ENCODE measurements at places on chromosomes 13 and 19.

DNA sequence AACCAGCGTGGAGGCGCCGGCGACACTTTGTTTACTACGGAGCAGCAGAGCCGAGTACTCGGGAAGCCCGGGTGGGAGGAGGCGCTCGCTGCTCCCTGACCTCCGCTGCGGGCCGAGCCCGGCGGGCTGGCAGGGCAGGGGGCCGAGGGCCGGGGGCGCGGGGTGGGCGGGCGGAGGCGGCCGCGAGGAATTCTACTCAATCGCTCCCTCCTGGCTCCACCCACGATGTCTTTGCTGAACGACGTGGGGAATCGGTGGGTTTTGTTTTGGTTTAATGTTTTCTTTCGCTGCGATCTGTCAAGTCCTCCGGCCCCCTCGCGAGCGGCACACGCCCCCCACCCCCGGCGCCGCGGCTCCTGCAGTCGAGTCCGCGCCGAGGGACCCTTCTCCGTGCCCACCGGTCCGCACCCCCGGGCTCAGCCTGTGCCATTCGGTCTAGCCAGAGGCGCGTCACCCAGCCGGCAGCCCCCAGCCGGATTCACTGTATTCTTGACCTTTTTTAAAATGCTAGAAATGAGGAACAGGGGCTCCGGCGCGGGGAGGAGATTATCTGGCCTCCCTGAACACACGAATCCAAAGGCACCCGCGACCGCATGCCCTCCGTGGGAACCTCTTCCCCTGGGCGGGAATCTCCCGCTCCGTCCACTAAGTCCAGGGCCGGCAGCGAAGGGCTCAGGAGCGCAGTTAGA lies 636 bp upstream of the FOXO1 start:
- DNase-seq: no peak

DNA sequence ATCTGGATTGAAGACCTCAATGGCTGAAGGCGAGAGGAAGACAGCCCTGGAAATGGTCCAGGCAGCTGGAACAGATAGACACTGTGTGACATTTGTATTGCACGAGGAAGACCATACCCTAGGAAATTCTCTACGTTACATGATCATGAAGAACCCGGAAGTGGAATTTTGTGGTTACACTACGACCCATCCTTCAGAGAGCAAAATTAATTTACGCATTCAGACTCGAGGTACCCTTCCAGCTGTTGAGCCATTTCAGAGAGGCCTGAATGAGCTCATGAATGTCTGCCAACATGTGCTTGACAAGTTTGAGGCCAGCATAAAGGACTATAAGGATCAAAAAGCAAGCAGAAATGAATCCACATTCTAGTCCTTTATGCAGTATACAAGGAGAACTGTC lies 1.2 kb downstream of the POLR1D start:
- no peak for DNase-seq

DNA sequence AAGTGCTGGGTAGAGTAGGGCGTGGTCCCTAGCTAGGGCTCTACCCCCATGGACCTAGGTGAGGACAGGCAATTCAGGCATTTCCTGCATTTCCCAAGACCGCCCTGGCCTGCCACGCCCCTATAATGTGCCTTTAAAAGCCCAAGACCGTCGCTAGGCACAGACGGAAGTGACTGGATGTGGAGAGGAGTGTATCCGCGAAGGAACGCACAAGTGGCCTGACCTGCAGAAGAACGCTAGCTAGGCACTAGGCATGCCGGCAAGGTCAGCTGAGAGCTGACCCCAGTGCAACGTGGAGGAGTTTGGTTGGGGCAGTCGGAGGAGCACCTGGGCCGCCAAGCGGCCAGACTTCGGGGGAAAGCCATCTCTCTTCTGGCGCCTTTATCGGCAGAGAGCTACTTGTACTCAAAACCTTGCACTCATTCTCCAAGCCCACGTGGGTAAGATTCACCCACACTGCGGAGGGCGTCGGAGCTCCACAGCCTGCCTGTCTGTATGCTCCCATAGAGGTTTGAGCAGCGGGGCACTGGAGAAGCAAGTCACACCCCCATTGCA lies 370.0 kb downstream of the FGF9 start:
- DNase-seq: no peak

DNA sequence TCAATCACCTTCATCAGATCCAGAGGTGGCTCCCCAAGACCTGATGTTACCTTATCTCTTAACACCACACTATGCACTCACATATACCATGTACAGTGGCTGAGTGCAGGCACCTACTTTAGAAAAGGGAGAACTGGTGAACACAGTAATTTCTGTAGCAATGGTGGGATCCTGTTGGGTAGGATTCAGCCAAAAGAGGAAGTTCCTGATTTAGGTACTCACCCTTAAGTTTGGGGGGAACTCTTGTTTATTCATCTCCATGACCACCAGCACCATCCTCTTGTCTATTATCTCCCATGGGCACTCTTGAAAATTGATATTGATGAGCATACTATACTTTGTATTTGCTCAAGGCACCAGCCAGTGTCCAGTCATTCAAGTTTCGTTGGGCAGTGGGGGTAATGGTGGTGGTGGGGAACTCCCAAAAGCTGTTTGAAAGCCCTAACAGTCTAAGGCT lies 324.4 kb downstream of the LMO7 start:
- DNase-seq: no peak

GRCh38 chr13:73304442-73304841 lies 245.6 kb downstream of the KLF5 start:
- DNase-seq: no peak

GRCh38 chr19:52171321-52172169 lies at the start of gene ZNF836:
TSS of gene ZNF836 (minus strand) at chr19:52171621. CDS start at chr19:52168072, 3,549 bp downstream.
- no peak for DNase-seq

DNA sequence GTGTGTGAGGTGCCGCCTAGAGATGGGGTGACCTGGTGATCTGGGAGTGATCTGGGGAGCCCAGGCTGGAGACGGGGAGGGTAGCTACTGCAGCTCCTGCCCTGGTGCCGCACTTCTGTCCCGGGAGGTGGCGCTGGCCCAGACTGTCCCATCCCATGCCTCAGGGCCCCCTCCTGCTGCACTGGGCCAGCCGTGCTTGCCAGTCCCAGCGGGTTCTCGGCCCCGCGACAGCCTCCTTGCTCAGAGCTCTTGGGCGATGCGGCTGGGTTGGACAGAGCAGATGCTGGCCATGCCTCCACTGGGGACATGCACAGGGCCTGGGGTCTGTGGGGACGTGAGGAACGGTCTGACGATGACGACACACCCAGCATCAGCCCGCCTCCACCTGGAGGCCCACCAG lies 2.5 kb downstream of the RAX2 start:
- no peak for DNase-seq

- DNase-seq: no peak
These were observed 11.6 kb downstream of the ARRDC5 start for GRCh38 chr19:4891066-4891465.

DNA sequence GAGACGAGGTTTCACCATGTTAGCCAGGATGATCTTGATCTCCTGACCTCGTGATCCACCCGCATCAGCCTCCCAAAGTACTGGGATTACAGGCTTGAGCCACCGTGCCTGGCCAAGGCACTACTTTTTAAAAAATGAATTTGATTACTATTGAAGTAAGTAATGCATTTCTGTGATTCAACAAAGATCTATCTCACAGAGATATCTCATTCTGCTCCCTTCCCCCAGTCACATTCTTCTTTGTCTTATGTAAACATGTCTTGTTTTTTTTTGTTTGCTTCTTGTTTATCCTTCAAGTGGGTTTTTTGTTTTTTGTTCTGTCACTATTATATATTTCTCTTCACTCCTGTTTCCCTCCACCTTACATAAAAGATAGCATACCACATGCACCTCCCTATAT lies 6.6 kb downstream of the ZNF146 start:
- DNase-seq: no peak

DNA sequence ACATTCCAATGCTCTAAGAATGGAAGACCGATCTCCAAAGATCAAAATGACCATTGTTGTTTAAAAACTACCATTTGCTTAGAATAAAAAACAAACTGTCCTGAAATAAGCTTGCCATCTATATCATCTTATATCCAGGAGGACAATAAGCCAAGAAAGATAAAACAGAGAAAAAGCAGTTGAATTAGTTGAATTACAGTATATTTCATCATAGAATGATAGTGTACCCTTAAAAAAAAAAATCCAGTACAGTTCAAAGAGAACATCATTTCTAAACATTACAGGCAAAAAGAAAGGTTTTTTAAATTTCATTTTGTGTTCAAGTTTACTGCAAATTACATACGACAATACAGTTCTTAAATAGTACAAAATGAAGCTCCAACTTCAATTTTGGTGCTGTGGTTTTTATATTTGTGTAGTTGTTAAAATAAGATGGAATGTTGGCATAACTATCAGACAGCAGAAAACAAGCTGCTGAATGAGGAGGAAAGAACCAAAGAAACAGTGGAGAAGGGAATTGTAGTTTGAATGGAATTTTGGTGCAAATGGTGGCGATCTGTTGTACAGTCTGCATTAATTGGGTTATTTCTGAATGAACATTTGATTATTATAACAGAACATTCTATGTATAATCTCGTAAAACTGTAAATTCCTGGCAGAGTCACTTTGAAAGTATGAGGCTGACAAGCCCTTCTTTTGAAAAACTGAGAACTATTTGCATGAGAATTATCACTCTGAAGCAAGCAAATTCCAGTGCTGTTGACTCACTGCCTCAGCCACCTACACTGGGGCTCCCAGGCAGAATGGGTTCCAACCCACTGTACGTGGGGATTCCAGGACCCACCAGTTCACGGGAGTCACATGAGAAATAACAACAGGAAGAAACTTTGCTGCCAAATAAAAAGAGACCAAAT lies 37.7 kb downstream of the LHFPL6 start:
- peak; percentile 86 for DNase-seq

DNA sequence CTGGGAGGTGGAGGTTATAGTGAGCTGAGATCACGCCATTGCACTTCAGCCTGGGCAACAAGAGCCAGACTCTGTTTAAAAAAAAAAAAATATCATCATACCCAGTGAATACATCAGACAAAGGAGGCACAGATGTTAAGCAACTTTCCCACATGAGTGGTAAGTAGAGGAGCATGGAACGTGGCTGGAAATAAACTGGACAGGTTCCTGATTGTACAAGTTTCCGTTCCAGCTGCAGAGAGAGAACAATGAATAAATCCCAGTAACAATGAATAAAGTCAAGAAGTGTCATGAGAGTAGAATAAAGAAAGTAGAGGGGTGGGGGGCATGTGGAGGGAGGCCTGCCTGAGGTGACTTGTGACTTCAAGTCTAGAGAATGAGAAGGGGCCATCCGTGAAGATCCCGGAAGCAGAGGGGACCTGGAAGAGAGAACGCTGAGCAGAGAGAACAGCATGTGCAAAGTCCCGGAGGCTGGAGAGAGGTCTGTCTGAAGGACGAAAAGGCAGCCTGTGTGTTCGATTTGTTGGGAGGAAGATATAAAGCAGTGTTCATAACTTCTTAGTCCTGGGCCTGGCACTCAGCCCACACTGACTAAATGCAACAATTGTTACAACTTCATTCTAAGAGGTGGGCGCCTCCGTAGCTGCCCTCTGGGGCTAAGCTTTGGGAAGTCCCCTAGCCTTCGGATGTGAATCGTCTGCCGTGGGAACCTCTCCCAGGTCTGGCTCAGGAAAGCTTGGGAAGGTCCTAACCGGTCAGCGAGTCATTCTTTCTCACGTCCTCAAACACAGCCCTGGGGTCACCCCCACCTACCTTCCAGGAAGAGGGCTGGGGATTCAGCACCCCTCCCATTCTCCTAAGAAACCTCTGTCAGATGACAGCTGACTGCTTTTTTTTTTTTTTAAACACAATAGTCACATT lies 15.3 kb upstream of the ARHGEF18 start:
- DNase-seq: no peak

DNA sequence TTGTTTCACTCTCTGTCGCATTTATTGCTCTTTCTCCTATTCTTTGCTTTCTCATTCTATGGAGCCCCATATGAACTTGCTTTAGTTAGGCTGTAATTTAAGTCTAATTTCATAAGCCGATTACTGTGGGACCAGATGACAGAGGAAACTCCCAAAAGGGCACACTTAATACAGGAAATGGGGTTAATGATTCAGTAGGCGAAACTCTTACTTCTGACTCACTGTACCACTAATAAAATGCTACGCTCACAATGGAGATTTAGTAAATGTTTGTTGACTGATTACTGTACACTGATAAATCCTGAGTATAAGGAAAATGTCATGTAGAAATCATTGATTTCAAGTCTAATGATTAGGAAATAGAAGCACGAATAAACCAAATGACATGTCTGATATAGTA lies 276.4 kb downstream of the KLF5 start:
- DNase-seq: peak; percentile 52

DNA sequence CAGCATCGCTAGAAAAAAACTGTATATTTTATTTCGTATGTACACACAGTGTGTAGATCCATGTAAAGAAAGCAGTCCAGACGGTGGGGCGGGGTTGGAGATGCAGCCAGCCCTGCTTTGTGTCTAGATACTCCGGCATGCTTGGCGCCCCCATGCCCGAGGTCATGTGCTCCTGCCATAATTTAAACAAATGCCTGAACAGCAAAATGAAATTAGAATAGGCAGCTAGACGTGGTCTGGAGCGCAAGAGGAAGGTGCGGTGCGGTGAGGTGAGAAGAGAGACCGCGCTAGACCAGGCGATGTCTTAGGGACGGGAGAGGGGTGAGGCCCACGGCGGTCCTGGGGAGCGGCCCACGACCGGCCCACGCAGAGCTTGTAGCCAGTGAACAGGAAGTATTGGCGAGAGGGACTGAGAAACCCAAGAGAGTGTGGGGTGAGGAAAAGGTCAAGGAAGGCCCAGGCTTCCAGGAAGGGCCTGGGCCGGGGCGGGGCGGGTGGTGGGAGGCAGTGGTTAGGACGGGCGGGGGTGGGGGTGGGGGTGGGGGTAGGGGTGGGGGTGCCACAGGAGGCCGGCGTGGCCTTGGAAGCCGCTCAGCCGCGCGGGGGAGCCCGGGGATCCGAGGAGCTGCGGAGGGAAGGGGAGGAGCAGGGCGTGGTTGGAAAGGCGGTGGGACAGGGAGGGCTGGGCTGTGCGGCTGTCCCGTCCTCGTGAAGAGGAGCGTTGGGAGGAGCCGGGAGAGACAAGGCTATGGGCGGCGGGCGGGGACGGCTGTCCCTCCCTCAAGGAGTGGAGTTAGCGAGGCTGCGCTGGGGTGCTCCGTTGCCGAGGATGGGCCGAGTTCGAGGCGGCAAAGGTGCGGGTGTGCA lies 254.7 kb upstream of the SGCG start:
- no peak for DNase-seq

DNA sequence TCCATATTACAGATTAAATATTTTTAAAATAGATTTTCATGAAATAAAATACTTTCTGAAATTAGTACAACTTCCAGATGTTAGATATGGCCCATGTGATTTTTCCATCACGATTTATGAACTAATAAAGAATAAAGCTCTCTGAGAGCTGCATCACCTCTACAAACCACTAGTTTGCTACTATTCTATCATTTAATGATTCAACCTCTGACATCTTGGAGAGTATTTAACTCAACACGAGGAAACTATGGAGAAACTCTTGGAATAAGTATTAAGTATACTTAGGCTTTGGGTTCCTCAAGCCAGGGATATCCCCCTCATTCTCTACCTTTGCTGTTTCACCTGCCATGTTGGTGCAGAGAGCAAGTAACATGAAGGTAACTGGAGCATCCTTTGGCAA lies 55.7 kb downstream of the DACH1 start:
- no peak for DNase-seq

- DNase-seq: no peak
These were observed 11.0 kb downstream of the CYTH2 start for GRCh38 chr19:48480183-48480557.

Measured in GM04504 (cell line).